ENCODE measurements at places on chromosomes 6 and 20.

GRCh38 chr6:70846207-70846835 is 110.5 kb downstream of the B3GAT2 start:
- no peak for DNase-seq

- DNase-seq: no peak
Measured at GRCh38 chr20:34096699-34097444, 15.2 kb downstream of the EIF2S2 start.

DNA sequence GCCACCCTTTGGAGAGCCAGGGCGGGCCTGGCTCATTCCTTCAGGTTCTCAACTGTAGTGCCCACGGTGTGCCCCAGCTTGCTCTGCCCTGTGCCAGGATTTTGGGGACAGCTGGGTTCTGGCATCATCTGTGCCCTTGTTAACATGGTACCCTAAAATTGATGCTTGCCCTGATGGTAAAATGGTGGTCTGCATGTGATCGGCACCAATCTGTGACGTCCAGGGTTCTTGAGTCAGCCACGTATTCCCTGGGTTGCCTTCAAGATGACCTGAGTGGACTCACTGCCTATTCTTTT is 31.2 kb upstream of the APCDD1L start:
- DNase-seq: no peak

DNA sequence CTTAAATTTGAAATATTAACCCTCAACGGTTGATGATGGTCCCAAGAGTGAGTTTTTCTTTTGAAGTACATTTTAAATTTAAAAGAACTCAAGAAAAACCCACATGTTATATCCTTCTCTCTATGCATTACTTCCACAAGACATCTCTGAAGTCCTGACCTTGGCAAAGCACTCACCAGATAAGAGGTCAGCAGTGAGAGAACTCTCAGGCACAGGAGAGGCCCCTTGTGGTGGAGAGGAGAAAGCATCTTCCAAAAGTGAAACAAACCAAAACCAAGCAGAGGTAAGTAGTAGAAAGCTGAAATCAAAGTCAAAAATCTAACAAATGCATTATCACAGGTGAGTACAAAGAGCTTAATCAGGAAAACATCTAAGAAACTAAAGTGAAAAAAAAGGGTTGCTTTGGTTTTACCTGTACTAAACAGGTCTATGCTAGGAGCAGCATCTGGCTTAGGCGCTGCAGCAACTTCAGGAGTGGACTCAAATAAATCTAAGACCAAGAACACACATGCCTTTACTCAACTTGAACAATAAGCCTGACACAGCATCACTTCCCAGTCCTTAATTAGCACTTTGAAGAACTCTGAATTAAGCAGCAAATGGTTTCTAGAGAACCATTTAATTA is 80.5 kb downstream of the PRSS35 start:
- peak; percentile 6 for DNase-seq

GRCh38 chr20:61037498-61037897 is 214.6 kb upstream of the CDH4 start:
- no peak for DNase-seq

DNA sequence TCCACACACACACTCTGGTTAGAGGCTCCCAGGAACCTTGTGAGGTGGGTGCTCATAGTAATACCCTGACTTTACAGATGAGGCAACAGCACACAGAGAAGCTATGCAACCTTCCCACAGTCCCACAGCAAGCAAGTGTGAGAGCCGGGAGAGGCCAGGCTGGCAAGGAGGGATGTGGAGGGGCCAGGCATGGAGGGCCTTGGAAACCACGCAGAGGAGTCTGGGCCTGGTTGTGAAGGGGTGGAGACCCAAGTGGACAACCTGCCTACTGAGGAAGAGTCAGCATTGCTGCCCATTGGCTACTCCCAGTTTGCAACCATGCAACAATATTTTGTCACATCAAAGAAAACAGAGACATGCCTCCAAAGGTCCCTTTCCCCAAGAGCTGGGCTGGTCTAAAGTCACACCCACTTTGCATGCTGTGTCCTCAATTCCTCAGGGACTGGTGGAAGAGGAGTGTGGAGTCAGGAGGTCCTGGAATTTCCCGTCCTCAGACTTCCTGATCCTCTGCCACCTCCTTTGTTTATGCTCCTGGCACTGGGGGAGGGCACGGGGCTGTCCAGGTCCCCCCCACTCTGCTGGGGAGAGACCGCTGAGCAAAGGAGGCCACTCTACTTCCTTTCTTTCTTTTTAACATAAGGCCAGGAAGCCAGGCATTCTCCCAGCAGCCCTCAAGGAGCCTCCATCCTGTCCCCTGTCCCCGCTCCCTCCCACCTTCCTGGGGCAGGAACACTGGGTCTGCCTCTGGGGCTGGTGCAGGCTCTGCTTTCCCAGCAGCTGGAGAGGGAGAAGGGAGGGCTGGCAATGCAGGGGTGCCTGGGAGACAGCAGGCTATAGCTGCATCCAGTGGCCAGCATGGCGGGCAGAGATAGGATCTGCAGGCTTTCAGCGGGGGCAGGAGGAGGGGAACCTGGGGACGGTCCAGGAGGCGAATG is 68.3 kb downstream of the NOL4L start:
- no peak for DNase-seq

- no peak for DNase-seq
Measured at GRCh38 chr6:165854061-165854862, 191.2 kb upstream of the PDE10A start.

DNA sequence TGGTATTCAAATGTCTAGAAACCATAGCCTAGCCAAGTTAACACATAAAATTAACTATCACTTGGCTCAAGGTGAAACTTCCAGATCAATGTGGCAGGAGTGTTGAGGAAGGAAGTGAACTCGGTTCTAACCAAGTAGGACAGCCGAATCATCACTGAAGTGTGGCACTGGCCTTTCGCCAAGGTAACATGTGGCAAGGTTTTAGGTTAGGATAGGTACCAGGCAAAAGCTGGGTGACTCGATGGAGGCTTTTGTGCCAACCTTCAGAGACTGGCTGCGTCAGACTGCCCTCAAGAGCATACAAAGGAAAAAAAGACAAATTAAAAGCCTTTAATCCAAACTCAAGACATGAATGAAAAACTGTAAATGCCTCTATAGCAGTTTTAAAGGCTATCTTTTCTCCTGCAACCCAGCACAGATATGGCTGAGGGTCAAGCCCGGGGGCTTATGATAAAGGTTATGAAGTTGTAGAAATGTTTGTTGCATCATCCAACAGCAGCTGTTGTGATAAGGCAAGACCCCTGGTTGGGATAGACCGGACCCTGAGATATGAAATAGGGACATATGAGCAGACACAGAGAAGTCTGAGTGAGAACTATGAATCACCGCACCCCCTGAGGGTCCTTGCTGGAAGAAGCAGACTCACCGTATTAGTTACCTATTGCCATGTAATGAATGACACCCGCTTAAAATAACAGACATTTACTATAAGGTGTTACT is 11.9 kb downstream of the PSMB9 start:
- no peak for DNase-seq

All from RCC 7860 (cell line).